ENCODE measurements at places on chromosomes 3 and 15.

GRCh38 chr3:114355653-114356052 lies 61.8 kb downstream of the TIGIT start:
- no peak for DNase-seq

- DNase-seq: no peak
Observed at GRCh38 chr3:127730666-127731295, 58.0 kb downstream of the ABTB1 start.

DNA sequence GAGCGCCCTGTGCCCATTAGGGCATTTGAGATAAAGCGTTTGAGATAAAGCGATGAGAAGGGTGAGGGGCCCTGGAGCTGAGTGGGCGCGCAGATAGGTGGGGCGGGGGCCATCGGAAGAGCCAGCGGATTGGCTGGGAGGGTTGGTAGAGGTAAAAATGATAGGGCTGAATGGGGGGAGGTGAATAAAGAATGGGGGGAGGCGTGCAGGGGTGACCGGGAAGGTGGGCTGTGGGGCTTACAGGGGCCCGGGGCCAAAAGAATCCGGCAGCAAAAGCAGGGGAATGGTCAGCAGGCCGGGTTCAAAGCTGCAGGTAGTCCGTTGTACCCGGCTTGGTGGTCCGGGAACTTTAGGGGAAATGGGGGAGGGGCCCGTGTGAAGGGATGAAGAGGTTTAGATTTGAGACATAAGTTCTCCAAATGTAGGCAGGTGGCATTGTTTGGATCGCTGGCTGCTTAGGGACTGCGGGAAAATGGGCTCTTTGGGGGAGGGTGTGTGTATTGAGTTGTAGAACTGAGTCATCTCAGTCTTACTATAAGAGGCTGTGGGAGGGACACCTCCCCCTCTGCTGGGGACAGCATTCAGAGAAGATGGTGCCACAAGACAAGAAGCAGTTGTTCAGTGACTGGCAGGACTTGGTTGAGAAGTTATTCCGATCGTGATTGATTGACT lies 610 bp downstream of the ARID3B start:
- DNase-seq: peak; percentile 74

- DNase-seq: no peak
Observed at GRCh38 chr3:120640231-120640630, 41.8 kb downstream of the HGD start.

GRCh38 chr3:181250714-181251113 lies 261.2 kb upstream of the DNAJC19 start:
- no peak for DNase-seq

Data from suppressor macrophage treated with lipopolysaccharide for 4 hours (primary cell).